SJCRH30 (cell line): ENCODE measurements at places on chromosomes 16 and 17. TPM values are rescaled to one million over a fixed set of nuclear protein-coding genes. Genes with fewer than 3 reads are reported as not detected.

DNA sequence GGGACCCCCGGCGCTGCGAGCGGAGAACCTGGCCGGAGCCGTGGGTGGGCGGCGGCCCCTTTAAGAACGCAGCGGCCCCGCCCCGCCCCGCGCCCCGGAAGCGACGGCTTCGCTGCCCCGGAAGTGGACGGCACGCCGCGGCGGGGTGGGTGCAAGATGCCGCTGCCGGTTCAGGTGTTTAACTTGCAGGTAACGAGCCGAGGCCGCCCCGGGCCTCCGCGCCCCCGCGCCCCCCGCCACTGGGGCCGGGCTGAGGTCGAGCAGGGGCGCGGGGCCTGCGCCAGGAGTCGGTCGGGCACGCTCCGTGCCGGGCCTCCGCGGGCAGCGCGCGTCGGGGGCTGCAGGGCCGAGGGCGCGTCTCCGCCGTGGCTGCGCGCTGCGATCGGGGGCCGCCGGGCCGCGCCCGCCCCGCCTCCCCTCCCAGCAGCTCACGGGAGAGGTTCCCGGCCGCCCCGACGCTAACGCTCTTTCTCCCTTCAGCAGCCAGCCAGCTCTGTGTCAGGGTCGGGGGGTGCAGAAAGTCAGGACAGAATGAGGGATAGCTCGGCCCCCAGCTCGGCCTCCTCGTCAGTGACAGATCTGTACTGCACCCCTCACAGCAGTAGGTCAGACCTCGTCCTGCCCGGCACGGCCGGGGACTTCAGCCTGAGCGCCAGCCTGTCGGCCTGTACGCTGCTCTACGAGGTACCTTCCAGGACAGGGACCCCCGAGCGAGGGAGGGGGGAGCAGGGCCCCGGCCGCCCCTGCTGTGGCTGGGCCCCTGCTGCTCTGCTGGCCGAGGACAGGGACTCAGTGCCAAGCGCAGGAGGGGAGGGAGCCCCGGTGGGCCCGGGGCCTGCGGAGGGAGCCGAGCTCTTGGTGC is at the start of the genes GPS1 and RFNG:
Gene GPS1 (plus strand): TSS at position 123 of the 862 bp plus-strand sequence. CDS start 34 bp downstream, at position 157.
Gene RFNG (minus strand): TSS at position 36 of the 862 bp plus-strand sequence. CDS start 45 bp downstream, outside the sequence.
- no peaks in the 10 kb centered on the region for H3K27me3 ChIP-seq
- H3K4me1 ChIP-seq = peaks cover 4% of the 10 kb centered on the region; the same call in 1 of the 2 replicates
- H3K36me3 ChIP-seq = peaks cover 29% of the 10 kb centered on the region
- H3K4me3 ChIP-seq = peak within 1 kb of the TSS; percentile 98
- DNase-seq = peak; percentile 83
- H3K27ac ChIP-seq = no peak within 1 kb of the TSS

DNA sequence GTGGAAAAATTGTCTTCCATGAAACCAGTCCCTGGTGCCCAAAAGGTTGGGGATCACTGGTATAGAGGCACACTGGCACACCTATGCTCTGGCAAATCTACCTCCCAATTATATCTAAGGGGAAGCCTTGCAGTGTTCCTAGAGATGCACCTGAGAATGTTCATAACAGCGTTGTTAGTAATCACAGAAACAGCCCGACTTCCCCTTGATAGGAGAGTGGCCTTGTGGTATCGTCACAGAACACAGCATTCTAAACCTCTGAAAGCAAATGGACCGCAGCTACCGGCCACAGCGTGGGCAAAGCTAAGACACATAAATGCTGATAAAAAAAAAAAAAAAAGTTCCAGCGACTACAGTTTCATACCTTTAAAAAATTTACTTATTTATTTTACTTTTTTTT is 39.1 kb upstream of the ADGRG1 start:
- 0 out of 2 replicates have a peak, but pooled peaks cover 7% of the 10 kb centered on the region for H3K27me3 ChIP-seq
- H3K27ac ChIP-seq = no peak overlapping the region
- no peaks in the 10 kb centered on the region for H3K4me1 ChIP-seq
- no peak for DNase-seq
- H3K36me3 ChIP-seq = no peaks in the 10 kb centered on the region
- H3K4me3 ChIP-seq = no peak overlapping the region

KRTAP16-1 gene
- total RNA-seq = not detected in 2 replicates

HBZ gene
- not detected in 2 replicates for total RNA-seq
